Activated naive CD4-positive, alpha-beta T cell treated with Interleukin-2 at 50 U/mL for 16 hours (primary cell): ENCODE measurements at places on chromosomes 12 and 14.

DNA sequence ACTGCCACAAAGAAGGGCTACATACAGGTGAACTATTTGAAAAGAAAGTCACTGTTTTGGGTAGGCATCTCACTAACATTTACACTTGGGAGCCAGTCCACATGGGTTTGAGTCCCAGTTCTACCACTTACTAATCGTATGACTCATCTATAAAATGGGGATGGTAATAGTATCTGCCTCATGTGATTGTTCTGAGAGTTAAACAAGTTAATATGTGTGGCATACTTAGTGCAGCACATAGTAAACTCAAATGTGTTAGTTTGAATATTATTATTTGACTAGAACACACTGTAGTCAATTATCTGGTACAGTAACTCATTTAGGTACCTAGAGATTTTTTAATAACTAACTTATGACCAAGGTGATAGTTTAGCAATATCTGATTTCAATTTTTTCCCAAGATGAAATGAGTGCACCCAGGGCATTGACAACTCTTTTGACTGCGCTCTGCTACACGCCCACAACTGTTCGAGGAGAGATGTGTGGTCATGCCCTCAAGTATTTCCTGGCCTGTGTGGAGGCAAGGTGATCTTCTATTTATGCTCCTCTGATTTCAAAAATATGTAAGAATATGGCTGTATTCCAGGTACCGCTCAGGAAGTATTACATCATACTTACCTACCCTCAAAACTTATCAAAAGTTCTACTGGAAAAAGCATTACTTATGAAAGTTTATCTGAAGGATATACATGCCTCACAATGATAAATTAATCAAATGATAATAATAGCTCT lies 210.6 kb upstream of the EGLN3 start:
- no peak for DNase-seq

DNA sequence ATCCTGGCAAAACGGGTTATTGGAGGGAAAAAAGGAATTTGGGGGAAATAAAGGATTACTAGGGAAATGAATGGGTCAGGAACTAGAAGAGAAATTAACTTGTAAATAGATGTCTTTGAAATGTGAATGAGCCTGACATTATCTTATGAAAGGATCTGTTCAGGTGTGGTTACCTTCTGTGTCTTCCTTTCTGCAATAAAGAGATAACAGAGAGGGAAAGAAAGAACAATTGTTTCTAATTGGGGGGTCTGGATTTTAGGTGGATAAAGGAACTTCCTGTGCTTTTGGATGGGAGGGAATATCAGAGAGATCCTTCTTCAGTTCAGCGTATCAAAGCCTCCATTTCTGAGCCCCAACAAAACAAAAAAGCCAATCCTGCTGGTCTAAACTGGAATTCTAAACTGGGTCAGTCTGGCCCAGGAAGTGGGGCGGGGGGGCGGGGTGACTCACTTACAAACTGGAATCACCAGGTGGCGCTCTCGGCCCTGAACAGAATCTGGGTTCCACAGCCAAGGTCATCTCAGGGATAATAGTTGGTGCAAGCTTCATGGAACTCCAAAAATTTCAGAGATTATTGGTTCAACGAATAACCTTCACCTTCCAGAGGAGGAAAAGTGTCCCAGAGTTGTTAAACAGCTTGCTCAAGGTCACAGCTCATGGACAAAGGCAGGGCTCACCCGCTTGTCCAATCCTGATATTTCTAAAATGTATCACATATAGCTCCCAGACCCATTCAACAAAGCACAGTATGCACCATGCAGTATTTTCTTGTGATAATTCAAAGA lies 15.2 kb upstream of the PEBP1 start:
- DNase-seq, result peak; percentile 72

DNA sequence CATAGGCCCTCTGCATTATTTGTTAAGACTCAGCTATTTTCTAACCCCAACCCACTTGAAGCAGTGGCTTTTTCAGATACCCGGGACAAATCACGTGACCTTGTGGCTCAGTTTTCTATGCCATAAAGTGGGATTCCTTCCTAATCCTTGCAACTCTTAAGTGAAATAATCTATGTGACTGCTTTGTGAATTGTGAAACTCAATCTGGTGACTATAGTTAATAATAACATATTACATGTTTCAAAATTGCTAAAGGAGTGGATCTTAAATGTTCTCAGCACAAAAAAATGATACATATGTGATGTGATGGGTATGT lies 17.3 kb downstream of the EML1 start:
- DNase-seq, result no peak

GRCh38 chr12:55789893-55790292 lies 27.6 kb downstream of the SARNP start:
- DNase-seq, result no peak

GRCh38 chr14:41313196-41313595 lies 293.5 kb upstream of the LRFN5 start:
- DNase-seq, result no peak

- DNase-seq, result no peak
These were observed 25.8 kb downstream of the SNRNP35 start for GRCh38 chr12:123483602-123484248.

DNA sequence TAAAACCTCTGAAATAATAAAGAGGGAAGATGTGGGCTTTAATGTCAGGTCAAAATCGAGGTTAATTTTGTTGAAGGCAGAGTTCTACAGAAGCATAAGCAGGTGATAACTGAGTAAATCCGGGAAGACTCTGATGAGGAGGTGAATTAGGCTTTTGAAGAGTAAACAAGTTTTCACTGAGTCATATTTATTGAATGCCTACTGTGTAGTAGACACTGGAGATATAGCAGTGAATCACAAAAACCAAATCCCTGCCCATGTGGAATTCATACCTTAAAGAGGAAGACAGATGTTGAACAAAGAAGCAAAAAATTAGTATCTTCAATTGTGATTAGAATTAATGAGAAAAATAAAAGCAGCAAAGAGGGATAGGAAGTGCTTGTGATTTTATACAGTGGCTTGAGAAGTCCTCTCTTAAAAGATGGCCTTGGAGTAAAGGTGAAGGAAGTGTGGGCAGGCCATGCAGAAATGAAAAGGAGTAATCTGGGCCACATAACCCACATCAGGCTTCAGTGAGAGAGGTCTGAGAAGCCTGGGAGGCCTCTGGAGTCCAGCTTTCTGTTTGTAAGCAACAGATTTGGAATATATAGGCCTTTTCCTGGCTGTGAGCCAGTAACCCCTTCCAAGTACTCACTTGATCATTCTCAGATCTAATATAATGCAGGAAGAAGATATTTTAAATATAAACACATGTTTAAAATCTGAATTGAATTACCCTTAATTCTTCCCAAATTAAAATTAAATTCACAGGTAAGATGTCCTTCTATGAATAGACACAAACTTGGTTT lies 46.7 kb downstream of the BHLHE41 start:
- no peak for DNase-seq

DNA sequence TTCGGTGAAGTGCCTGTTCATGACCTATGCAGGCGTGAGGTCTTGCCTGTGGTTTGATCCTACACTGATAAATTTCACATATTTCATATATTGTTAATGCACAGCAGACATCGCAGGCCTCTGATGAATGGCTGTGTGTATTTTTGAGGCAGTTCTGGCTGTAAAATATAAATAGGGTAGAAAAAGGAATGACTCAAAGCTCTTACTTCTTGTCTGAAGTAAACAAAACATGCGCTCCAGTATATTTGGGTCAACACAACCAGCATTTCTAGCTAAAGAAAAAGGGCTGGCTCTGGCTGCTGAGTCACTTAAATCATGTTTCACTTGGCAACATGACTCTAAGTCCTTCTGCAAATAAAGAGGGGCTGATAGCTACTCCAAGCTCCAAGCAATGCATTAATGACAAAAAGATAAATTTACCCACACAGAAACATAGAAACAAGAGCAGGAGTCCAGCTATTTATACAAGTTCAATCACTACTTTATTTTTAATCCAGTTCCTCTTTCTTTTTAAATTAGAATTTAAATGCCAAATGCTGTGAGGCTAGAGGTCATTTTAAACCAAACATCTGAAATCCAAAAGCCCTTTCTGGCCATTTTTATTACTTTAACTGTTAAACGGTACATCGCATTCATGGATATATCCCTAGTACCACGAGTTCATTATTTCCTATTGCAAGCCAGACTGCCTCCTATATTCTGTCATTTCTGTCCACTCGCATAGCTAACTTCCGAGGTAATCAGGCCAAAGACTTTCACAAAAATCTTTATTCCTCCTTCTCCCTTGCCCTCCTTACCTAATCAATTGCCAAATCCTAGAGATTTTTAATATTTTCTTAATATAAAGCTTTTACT lies 54.3 kb upstream of the TMCC3 start:
- no peak for DNase-seq

GRCh38 chr14:82855912-82856391 lies 1322.3 kb upstream of the SEL1L start:
- DNase-seq, result no peak

DNA sequence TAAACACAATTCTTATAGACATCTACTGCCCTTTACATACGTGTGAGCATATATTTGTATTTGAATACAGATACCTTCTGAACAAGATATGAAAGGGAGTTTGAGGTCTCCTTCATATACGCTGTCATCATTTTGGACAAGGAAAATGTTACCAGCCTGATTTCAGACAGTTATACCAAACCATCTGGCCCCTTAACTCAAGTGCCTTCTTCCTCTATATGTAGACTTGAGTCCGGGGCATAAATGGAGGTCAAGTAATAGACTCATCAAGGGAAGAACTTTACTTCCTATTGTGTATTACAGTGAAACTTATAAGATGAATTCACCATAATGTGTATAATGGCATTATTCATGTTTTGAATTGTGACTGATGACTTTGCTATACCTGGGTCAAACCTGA lies 52.2 kb downstream of the FAR2 start:
- DNase-seq, result no peak

GRCh38 chr12:100356644-100357223 lies at the start of gene SLC17A8:
TSS of gene SLC17A8 (plus strand) at chr12:100357074. CDS start at chr12:100357392, 318 bp downstream.
- no peak for DNase-seq

GRCh38 chr14:64758691-64759554 lies 54.7 kb downstream of the PLEKHG3 start:
- DNase-seq, result no peak

- DNase-seq, result peak; percentile 53
These were observed 13.7 kb downstream of the P2RX4 start for GRCh38 chr12:121223292-121224285.

GRCh38 chr12:44930972-44931600 lies 55.0 kb upstream of the NELL2 start:
- no peak for DNase-seq

DNA sequence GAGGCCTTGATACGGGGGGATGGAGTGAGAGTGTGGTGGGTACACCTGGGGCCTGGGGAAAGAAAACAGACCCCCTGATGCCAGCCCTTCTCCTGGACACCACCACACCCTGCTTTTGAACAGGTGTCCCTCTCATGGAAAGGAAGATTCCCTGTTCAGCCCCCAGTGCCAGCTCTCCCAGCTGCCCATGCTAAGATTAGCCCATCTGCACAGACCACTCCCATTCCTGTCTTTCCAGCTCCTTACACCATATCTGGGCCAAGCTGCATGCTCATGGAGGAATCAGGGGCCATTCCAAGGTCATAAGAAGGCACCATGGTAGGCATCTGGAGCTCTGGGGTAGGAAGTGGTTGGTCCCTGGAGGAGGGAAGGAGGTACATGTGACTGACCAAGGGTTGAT lies 9.6 kb downstream of the NAB2 start:
- no peak for DNase-seq

GRCh38 chr12:66127650-66128049 lies 2.9 kb downstream of the LLPH start:
- DNase-seq, result no peak

DNA sequence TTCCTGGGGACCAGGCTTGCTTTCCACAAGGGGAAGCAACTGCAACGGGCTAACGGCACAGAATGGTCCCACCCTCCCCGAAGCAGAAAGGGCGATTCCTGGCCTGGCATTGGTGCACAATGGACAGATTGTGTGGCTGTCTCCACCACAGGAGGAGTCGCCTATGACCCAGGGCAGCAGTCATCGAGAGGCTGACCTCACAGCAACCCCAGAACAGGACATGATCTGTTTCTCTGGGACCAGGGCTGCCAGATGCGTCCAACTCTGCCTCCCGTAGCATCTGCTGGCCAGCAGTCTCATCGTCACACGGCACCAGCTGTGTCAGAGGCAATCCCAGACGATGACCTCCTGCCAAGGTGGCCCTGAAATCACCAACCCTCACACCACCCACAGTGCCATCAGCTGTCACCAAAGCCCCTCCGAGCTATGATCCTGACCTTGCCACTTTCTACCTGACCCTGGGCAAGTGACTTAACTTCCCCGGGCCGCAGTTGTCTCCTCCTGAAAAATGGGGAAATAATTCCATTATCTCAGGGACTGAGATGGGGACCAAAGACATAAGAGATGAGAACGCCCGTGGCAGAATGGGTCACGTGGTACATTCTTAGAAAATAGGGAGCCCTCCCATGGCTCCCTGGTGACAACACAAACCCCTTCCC lies 86.7 kb downstream of the CHGA start:
- DNase-seq, result no peak

- DNase-seq, result no peak
These were observed 61.6 kb downstream of the SH2B3 start for GRCh38 chr12:111467092-111467856.

GRCh38 chr12:132171968-132172521 lies 27.8 kb downstream of the NOC4L start:
- no peak for DNase-seq

DNA sequence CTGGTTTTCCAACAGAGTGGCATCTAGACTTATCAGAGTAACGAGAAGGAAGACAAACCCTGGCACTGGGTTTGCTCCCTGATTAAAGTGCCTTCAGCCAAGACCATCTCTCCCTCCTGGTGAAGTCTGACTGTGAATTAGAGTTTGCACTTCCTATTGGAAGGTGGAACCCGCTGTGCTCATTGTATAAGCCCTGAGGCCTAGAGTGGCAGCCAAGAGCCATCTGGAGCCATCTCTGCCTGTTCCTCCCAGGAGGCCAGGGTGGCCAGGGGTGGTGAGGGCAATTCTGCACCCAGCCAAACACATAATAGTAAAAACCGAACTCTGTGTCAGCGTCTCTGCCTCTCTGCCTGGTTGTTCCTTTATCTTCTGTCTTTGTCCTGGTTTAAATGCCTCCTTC lies 25.0 kb downstream of the MFAP5 start:
- DNase-seq, result no peak

DNA sequence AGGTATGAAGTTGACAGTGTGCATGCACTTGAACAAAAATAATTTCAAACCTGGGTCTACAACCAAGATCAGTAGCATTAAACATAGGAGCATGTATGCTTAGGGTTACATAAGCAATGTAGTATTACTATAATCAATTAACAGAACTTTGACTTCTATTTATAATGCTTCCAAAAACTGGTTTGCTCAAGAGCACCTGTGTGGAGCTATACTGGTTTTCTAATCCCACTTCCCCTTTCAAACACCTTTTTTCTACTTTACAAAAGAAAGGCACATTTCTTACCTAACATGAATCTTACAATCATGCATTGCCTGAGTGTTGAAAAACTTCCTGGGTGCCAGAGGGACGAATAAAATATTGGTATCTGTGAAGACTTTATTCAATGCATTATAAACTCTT lies 72.7 kb downstream of the EFCAB11 start:
- no peak for DNase-seq
